ENCODE measurements at places on chromosomes 7 and 10.
A peak's percentile ranks its signal among the peaks of the same experiment; 100 is the strongest.

DNA sequence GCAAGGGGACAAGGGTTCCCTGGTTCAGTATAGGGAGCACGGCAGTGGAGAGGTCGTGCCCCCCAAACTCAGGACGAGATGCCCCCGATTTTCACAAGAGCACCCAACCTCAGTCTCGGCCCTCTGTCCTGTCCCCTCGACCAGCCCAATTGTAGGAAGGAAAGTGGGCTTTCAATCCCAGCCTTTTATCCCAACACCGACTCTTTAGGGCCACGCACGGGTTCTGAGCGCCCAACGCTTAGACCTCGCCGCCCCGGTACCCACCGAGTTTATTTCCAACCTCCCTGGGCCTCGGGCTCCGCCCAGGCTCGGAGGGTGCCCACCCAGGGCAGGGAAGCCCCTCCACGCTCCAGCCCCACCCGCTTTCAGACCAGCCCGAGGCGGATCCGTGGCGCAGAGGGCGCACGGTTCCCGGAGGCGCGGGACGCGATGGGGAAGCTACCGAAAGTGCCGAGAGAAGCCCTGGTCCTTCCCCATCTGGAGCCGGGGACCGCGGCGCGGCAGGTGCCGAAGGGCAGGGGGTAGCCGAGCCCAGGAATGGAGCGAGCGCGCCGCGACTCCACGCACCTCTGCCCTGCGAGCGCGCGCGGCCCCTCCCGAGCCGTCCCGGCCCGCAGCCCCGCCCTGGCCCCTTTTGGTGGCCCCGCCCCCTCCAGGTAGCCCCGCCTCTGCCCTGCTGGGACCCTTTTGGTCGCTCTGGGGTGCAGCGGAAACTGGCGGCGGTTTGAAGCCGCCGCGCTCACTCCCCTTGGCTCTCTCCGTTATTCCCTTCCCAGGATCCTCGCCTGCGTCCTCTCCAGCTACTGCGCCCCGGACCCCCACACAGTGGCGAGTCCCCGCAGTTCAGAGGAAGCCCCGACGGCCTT, 20.4 kb downstream of the GRID2IP start:
- DNase-seq = no peak

- peak; percentile 12 for DNase-seq
Observed at GRCh38 chr7:110090110-110090820, 1000.7 kb upstream of the LRRN3 start.

GRCh38 chr10:72765051-72765745, 73.3 kb downstream of the MCU start:
- DNase-seq = peak; percentile 27

GRCh38 chr10:86705139-86705538, 36.8 kb downstream of the LDB3 start:
- no peak for DNase-seq

DNA sequence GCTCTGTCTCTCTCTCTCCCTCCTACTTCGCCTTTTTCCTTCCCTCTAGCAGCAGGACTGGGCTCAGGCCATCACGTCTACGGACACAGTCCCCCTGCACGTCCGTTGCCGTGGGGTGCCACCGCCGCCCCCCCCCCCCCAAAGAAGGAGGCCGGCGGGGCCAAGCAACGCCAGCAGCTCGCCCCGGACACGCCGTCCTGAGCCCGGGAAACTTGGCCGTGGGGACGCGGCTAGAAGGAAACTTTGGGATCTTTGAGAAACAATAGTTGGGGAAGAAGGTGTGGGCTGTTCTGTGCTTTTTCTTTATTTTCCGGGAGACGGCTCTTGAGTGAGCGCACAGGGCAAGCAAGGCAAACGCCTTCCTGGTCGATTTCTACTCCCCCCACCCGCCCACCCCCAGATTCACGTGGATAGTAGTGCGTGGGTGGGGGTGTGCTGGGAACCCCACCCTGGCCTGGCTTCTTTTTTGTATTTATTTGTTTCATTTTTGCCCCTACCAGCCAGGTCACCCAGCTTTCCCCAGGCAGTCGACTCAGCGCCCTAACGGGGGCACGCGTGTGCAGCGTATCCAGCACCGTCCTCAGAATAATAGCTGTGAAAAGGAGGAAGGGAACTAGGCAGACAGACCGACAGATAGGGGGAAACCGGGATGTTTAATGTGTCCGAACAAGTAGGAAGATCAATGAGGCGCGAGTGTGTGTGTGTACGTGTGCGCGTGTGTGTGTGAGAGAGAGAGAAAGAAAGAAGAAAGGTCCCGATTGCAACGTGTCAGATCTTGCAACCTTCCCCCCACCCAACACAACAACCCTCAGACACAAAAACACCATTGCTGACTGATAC, 1.4 kb downstream of the MXI1 start:
- peak; percentile 59 for DNase-seq

DNA sequence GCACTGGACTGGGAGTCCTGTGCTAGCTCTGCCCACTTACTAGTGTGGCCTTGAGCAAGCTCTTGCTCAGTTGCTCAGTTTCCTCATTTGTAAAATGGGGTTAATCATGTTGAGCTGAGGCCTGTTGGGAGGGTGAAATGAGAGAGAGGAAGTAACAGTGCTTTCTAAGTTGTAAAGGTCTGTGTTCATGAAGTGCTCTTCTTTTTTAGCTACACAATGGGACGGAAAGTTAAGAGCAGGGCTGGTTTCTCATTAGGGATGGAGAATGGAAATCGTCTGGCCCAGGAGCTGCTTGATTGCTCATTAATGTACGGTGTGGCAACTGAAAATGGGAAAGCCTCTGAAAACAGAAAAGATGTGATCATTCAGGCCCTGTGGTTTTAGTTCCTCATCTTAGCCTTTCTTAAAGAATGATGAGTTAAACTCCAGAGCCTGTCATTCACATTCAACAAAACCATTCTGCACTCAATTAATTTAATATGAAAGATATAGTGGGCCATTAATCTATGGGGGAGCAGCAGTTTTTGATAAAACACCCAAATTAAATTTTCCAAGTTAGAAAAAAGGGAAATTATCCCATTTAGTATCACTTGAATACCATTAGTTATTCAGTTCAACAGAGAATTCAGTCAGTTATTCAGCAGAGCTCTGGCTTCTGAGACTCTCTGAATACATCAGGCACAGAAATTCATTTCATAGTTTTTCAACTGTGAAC, 60.5 kb downstream of the SH2D4B start:
- DNase-seq = no peak

GRCh38 chr7:151858456-151858855, 18.5 kb downstream of the PRKAG2 start:
- no peak for DNase-seq

GRCh38 chr7:148862481-148862880, 21.6 kb downstream of the EZH2 start:
- no peak for DNase-seq

GRCh38 chr7:74220229-74220628, 10.4 kb downstream of the LAT2 start:
- no peak for DNase-seq

- no peak for DNase-seq
Observed at GRCh38 chr7:64102656-64103400, 57.6 kb downstream of the ZNF727 start.

DNA sequence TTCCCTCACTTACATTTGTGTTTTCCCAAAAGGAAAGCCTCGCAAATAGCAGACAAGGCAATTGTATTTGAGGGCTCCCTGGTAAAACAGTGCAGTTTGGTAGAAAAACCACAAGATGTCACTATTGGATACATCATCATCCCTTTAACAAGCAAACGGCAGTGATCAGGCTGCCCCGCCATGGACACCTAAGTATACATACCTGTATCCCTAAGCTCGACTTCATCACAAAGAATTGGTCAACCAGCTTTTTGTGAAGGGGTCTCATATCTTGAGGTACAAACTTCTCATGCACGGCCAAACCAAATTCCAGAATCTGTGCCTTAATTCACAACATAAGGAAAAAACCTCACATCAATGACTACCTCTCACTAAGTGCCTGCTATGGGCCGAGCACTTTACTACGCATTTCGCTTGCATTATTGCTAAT, 179.5 kb upstream of the IMMP2L start:
- peak; percentile 63 for DNase-seq

- DNase-seq = peak; percentile 70
Observed at GRCh38 chr10:88042160-88043100, 179.0 kb downstream of the PTEN start.

DNA sequence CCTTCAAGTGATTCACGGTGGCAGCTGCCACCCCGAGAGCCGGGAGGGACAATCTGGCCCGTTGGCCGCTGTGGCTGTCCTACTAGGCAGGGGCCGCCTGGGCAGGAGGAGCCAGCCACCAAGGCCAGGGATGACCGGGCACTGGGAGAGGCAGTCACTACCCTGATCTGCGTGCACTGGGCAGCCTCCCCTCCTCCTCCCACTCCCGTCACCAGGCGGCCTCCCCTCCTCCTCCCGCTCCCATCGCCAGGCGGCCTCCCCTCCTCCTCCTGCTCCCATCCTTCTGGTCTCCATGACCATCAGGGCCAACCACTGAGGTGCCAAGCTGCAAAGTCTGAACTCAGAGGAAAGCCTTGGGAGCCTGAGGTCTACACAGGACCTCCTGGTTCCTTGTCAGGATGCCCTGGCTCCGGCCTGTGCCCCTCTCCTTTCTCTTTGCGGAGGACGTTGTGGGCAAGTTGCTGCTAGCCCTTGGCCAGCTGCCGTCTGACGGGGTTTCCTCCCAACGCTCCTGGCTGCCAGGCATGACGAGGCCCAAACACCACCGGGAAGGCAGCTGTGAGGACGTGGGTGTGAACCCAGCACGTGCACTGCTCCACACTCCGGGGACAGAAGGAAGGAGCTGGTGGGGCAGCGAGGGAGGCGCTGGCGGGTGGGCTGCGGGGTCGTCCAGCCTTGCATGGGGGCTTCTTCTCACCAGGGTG, 131.1 kb downstream of the WDR37 start:
- DNase-seq = no peak

DNA sequence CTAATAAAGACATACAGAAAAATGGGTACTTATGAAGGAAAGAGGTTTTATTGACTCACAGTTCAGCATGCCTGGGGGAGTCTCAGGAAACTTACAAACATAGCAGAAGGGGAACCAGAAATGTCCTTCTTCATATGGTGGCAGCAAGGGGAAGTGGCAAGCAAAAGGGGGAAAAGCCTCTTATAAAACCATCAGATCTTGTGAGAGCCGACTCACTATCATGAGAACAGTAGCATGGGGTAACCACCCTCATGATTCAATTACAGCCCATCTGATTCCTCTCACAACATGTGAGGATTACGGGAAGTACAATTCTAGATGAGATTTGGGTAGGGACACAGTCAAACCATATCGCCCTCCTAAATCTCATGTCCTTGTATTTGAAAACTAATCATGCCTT, 1305.4 kb upstream of the SORCS1 start:
- DNase-seq = no peak

DNA sequence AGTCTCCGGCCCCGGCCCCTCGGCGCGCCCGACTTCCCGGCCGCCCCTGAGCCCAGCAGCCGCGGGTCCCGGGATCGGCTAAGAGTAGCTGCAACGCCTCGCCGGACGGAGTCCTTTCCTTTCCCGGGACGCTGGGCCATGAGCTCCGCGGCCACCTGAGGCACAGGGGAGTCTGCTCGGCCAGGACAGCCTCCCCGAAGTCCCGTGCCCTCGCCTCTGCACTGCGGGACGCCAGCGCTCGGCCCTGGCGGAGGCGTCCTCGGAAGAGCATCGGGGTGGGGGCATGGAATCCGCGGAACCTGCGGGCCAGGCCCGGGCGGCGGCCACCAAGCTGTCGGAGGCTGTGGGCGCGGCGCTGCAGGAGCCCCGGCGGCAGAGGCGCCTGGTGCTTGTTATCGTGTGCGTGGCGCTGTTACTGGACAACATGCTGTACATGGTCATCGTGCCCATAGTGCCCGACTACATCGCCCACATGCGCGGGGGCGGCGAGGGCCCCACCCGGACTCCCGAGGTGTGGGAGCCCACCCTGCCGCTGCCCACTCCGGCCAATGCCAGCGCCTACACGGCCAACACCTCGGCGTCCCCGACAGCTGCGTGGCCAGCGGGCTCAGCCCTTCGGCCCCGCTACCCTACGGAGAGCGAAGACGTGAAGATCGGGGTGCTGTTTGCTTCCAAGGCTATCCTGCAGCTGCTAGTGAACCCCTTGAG, 502 bp downstream of the SLC18A3 start:
- no peak for DNase-seq

- DNase-seq = no peak
Observed at GRCh38 chr10:1597370-1598146, 139.8 kb downstream of the ADARB2 start.

- DNase-seq = no peak
Observed at GRCh38 chr10:23884670-23885069, 324.3 kb upstream of the KIAA1217 start.

GRCh38 chr10:126481181-126481580, 92.9 kb upstream of the ADAM12 start:
- peak; percentile 38 for DNase-seq

- DNase-seq = peak; percentile 3
Observed at GRCh38 chr10:66931949-66932343, 6.1 kb downstream of the LRRTM3 start.

DNA sequence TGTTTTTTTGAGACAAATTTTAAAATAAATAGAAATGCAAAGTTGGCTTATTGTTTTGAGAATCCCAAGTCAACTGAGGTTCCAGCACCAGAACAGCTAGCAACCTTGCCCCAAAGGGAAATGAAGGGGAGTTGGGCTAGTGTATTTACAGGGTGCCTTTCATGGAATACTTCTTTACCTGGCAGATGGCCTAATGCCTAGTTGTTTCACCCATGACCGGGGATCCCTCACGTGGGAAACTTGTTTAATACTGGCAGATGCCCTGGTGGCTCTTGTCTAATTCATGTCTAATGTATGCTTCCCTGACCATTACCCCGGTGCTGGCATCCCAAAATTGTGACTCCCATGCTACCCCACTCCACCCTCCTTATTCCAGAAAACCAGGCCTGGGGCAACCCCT, 861.1 kb upstream of the ZWINT start:
- DNase-seq = no peak

- no peak for DNase-seq
Observed at GRCh38 chr7:15600298-15600697, 38.5 kb upstream of the AGMO start.

DNA sequence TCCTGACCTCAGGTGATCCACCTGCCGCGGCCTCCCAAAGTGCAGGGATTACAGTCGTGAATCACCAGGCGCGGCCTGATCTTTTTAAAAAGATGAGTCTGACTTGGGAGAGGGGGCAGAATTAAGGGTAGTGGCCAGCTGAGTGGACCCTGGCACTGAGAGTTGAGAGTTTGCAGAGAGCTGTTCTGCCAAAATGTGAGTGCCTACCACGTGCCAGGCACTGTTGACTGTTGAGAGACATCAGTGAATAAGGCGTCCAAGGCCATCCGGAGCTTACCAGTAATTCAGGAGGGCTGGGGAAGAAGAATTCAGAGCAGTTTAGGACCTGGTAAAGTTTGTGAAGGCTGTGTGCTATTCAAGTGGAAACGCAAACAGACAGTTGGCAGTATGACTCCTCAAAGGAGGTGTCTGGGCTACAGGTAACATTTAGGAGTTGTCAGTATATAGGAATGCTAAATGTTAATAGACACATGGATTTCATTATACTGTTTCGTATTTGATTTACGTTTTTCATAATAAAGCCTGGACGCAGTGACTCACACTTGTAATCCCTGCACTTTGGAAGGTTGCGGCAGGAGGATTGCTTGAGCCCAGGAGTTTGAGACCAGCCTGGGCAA, 1.5 kb downstream of the NIPSNAP2 start:
- peak; percentile 82 for DNase-seq

GRCh38 chr10:84308481-84309304, 19.7 kb upstream of the CCSER2 start:
- peak; percentile 60 for DNase-seq
